ENCODE measurements at places on chromosomes 16 and 17.
A peak's percentile ranks its signal among the peaks of the same experiment; 100 is the strongest.

GRCh38 chr17:76458580-76459490, 5.9 kb upstream of the UBE2O start:
- DNase-seq, result peak; percentile 74

DNA sequence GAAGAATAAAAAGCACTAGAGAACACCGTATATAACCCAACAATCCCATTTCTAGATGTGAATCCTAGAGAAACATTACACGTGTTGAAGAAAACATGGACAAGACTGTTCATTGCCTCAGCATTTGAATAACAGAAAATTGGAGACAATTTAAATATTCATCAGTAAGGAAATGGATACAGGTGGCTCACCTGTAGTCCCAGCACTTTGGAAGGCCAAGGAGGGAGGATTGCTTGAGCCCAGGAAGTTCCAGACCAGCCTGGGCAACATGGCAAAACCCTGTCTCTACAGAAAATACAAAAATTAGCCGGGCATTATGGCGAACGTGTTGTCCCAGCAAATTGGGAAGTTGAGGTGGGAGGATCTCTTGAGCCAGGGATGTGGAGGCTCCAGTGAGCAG, 2.7 kb upstream of the ATAD5 start:
- DNase-seq, result no peak

DNA sequence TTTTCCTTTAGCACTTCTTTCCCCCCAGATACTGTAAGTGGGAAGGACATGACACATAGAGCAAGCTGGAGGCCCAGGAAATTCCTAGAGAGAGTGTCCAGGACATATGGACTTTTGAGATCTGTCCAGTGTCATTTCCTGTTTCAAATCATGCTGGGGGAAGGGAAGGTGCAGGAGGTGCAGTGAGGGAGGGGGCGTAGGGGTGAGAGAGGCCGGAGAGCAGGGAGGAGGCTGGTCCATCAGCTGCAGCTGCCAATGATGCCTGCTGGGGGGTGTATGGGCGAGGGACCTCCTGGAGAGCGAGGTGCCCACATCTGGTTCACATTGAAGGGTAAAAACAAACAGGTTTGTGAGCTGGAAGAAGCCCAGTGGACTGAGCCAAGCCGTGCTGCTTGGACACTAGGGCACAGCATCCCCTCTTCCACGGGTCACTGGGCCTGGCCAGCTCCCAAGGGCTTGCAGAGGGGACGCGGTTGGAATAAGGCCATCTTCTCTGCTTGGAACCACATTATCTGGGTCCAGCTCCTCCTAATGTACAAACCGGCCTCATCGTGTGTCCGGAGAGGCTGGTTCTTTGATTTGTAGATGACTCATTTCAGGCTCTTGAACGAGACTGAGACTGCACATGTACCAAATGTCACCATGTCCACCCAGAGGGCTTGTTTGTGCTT, 70.4 kb upstream of the SMURF2 start:
- DNase-seq, result peak; percentile 87

- peak; percentile 31 for DNase-seq
These were observed 8.3 kb downstream of the ALKBH5 start for GRCh38 chr17:18191967-18192366.

- DNase-seq, result no peak
These were observed 39.0 kb upstream of the KDM8 start for GRCh38 chr16:27164352-27164751.

GRCh38 chr16:72819345-72819744, 228.6 kb downstream of the ZFHX3 start:
- DNase-seq, result peak; percentile 41

- peak; percentile 67 for DNase-seq
These were observed 11.5 kb upstream of the CLEC18C start for GRCh38 chr16:70162041-70162451.

DNA sequence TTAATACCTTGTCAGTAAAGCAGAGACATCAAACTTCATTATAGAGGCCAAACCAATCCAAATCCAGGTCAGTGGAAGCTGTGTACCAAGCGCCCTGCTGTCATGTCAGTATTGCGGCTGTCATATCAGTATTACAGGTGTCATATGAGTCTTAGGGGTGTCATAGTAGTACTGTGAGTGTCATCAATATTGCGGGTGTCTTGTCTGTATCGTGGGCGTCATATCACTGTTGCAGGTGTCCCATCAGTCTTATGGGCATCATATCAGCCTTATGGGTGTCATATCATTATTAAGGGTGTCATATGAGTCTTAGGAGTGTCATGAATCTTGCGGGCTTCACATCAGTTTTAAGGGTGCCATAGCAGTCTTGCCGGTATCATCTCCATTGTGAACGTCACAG, 6.0 kb upstream of the PRDM7 start:
- no peak for DNase-seq

DNA sequence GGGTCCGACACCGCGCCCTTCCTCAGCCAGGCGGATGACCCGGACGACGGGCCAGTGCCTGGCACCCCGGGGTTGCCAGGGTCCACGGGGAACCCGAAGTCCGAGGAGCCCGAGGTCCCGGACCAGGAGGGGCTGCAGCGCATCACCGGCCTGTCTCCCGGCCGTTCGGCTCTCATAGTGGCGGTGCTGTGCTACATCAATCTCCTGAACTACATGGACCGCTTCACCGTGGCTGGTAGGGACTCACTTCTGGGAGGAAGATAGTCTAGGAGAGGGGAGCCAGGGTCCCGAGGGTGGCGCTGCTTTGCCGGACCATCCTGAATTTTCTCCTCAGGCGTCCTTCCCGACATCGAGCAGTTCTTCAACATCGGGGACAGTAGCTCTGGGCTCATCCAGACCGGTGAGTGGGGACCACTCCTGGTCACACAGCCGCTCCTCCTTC, 601 bp downstream of the SPNS1 start:
- peak; percentile 31 for DNase-seq

DNA sequence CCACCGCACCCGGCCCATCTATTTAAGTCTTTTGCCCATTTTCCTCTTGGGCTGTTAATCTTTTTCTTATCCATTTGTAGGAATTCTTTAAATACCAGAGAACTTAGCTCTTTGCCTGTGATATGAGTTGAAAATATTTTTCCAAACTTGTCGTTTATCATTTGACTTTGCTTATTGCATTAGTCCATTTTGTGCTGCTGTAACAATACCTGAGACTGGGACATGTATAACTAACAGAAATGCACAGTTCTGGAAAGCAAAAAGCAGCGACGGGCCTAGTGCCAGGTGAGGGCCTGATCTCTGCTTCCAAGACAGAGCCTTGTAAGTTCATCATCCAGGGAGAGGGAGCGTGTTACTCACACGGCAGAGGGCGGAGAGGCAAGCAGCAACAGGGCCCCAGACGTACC, 25.6 kb upstream of the BHLHA9 start:
- DNase-seq, result no peak

All from adipocyte (in vitro differentiated cells).